ENCODE measurements at places on chromosomes 13 and 19. TPM values are rescaled to one million over a fixed set of nuclear protein-coding genes. Genes with fewer than 3 reads are reported as not detected.

Gene KIR3DL2
- not detected for total RNA-seq

Gene CIRBP
- 429 TPM for total RNA-seq

Gene NLRP7
- not detected for total RNA-seq

Gene CARD8
- 17.7 TPM for total RNA-seq

Gene ZNF749
- 6.0 TPM for total RNA-seq

Gene F7
- not detected for total RNA-seq

Gene ZNF132
- 3.7 TPM for total RNA-seq

Gene OR10H1
- not detected for total RNA-seq

Gene CEACAM21
- 1.8 TPM for total RNA-seq

Gene BST2
- 25.3 TPM for total RNA-seq

Gene SHC2
- 11.2 TPM for total RNA-seq

Gene SMIM44
- total RNA-seq, result not detected

Gene C1QTNF9
- 0.83 TPM for total RNA-seq

Gene GARIN5A
- total RNA-seq, result not detected

Gene TUBA3C
- not detected for total RNA-seq

Gene FCAR
- 0.29 TPM for total RNA-seq

Gene SYDE1
- 106 TPM for total RNA-seq

Gene RTBDN
- not detected for total RNA-seq

Gene ACP7
- not detected for total RNA-seq

Gene CYSLTR2
- 4.2 TPM for total RNA-seq

Gene SLC17A7
- total RNA-seq, result 0.99 TPM

Gene ZNF211
- 9.6 TPM for total RNA-seq

Gene TMEM147
- total RNA-seq, result 47.3 TPM

Gene BRD4
- total RNA-seq, result 36.2 TPM

Gene IRGC
- total RNA-seq, result not detected

Gene CEACAM7
- not detected for total RNA-seq

Gene PRTN3
- not detected for total RNA-seq

Gene CIC
- total RNA-seq, result 48.6 TPM

Gene TJP3
- total RNA-seq, result 4.2 TPM

Gene BEST2
- not detected for total RNA-seq

Gene LGI4
- 32.0 TPM for total RNA-seq

Gene TMPRSS9
- total RNA-seq, result not detected

Gene ZNF730
- not detected for total RNA-seq

Gene ANGPTL8
- not detected for total RNA-seq

Gene RNF225
- not detected for total RNA-seq

Gene TMEM190
- total RNA-seq, result not detected

Gene KLK2
- not detected for total RNA-seq

Gene GPC6
- 12.0 TPM for total RNA-seq

Gene ZNF222
- total RNA-seq, result 2.1 TPM

Gene CACNG6
- not detected for total RNA-seq

Gene CAPN12
- 2.1 TPM for total RNA-seq

Gene ZNF439
- total RNA-seq, result 7.6 TPM

Gene CBY2
- not detected for total RNA-seq

Gene KLK4
- total RNA-seq, result not detected

Gene FOSB
- total RNA-seq, result 2.2 TPM

Gene KPTN
- 4.1 TPM for total RNA-seq

Gene CD37
- total RNA-seq, result 10.0 TPM

Gene SLC6A16
- 4.1 TPM for total RNA-seq

Gene ZNF576
- total RNA-seq, result 15.4 TPM
